Renal cortical epithelial cell (primary cell): ENCODE measurements at places on chromosomes 7 and 10.

DNA sequence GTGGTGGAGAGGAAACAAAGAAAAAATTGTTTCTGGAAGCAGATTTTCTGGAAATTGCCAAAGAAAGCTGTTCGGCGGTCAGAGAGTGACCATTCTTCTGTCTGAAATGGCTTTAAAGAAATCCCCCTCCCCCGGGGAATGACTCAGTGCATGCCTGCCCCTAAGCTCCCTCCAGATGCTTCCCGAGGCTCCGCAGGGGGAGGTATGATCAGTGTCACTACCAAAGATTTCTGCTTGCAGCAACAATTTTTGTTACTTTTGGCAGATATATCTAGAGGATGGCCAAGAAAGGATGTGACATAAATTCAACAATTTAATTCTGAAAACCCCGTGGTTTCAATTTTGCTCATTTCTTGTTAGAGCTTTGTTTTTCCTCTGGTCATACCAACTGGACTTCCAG lies 163.9 kb downstream of the JCAD start:
- no peak for DNase-seq

DNA sequence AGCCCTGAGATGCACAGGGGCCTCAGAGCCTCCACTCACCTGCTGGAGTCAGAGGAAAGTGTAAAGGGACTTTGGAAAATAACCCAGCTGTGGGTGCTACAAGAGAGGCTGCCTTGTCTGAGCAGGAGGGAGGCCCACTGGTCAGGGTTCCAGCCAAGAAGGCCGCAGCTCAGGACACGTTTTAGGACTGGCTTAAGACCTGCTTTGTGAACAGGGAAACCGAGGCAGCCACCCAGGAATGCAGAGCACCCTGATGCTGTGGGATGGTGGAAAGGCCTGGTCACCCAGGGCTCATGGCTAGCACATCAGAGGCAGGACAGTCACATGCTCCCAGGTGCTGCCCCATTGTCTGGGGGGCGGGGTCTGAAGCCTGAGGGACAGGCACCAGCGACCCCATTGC lies 38.9 kb upstream of the CHST15 start:
- no peak for DNase-seq

- DNase-seq, result no peak
Observed at GRCh38 chr7:8442051-8442813, 8.8 kb downstream of the NXPH1 start.

DNA sequence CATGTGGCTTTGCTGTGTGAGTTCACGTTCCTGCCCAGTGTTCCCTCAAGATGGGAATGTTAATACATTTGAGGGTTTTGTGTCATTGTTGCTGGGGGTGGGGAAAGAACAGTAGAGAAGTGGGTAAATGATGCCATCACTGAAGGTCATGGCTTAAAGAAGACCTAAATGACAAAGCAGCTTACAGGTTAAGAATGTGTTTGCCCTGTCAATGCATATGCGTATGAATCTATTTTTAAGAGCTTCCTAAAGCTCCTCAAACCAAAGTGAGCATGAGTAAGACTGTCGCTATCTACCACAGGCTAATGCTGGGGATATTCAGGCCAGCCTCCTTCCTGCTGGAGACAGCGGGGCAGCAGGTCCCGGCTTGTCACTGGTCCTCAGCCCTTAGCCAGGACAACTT lies 162.9 kb downstream of the CREB5 start:
- peak; percentile 70 for DNase-seq

DNA sequence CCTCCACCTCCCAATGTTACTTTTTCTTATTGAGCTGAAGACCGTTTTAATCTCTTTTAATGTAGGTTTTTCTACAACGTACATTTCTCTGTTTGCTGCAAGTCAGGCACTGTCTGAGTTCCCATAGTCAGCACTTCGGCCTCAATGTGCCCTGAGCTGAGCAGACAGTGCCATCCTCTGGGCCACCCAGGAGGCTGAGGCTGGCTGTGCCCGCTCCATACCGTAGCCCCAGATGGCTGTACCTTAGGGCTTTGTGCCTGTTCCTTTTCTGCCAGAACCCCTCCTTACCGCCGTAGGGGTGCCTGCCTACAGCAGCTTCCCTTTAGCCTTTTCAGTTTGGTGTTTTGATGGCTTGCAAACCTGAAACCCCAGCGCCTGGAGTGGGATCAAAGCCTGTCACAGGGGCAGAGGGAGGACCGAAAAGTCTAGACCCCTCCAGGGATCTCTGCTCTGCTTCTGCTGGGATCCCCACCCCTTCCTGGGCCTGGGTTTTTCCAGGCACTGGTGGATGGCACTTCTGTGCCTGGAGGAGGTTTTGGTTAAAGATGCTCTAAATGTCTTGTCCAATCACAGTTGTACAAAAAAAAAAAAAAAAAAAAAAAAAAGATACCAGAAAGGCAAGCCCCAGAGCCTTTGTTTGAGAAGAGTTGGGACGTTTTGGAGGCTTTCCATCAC lies 9.0 kb downstream of the AGAP3 start:
- DNase-seq, result no peak

GRCh38 chr10:24114556-24114955 lies 94.4 kb upstream of the KIAA1217 start:
- no peak for DNase-seq
